Cerebellum (tissue), 4 donors: ENCODE measurements at places on chromosomes 1 and 21.

DNA sequence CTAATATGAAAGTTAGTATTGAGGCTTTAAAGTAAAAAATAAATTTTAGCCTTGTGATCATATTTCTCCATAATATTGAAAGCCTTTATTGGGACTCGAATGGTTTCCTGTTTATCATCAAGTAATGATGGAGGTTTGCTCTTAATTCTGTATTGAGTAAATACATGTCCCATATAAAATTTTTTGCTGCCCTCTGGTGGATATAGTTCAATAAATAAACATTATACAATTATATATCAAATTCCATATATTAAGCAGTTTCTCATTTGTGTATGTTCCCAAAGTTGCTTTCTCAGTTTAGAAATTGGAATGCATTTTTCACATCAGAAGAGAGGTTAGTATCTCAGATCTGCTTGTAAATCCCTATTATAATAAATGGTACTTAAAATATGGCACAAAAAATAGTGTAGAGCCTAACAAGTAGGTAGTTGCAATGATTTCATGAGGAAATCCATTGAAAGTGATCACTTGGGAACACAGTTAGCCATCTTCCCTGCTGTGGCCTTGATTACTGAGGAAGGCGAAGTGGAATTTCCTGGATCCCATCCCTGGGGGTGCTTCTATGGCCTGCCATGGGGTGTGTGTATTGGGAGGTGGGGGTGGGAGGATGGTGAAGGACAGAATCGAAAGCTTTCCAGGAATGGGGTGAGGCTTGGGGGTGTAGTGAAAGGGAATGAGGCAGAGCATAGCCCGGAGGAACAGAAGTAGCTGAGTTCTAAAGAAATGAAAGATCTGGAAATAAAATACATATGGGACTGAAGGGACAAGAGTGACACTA is 84.1 kb upstream of the C21orf91 start:
- DNase-seq, result no peak

DNA sequence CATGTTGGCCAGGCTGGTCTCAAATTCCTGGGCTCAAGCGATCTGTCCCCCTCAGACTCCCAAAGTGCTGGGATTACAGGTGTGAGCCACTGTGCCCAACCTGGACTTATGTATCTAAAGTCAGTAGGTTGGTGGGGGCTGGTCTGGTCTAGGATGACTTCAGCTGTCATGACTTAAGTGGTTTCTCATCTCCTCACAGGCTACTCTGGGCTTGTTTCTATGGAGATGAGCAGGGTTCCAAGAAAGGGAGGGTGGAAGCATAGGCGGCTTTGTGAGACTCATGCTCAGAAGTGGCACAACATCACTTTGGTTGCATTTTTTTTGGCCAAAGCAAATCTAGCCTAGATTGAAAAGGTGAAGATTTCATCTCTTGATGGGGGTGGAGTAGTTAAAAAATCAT is 115.9 kb upstream of the IVNS1ABP start:
- DNase-seq, result no peak

GRCh38 chr21:17585875-17586450 is 26.7 kb downstream of the BTG3 start:
- peak; percentile 2 for DNase-seq

GRCh38 chr1:54371038-54371941 is 34.9 kb downstream of the SSBP3 start:
- DNase-seq, result peak; percentile 69

DNA sequence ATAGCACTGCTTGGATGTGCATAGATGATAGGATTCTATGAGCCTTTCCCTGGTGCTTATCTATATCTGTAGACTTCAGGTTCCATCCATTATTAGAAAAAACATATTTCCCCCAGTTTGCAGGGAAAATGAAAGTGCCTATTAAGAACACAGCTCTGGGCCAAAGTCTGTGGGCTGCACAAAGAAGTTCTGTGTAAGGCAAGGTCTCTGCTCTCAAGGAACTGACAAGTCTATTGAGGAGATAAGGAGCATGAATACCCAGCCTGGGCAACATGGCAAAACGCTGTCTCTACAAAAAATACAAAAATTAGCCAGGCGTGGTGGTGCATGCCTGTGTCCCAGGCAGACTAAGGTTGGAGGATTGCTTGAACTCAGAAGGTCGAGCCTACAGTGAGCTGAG is 22.3 kb upstream of the SDE2 start:
- no peak for DNase-seq

- no peak for DNase-seq
These were observed 8.8 kb downstream of the PCP4L1 start for GRCh38 chr1:161267321-161267720.

DNA sequence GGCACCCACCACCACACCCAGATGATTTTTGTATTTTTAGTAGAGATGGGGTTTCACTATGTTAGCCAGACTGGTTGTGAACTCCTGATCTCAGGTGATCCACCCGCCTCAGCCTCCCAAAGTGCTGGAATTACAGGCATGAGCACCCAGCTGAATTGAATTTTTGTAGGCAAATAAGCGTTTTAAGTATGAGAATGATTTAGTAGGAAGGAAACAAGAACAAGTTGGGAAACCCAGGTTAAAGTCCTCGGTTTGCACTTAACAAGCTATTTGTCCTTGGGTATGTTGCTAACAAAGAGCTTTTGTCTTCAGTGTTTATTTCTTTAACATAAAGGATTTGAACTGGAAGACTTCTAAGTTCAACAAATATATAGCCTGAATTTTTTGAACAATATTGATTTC is 23.9 kb downstream of the BTF3L4 start:
- DNase-seq, result no peak

DNA sequence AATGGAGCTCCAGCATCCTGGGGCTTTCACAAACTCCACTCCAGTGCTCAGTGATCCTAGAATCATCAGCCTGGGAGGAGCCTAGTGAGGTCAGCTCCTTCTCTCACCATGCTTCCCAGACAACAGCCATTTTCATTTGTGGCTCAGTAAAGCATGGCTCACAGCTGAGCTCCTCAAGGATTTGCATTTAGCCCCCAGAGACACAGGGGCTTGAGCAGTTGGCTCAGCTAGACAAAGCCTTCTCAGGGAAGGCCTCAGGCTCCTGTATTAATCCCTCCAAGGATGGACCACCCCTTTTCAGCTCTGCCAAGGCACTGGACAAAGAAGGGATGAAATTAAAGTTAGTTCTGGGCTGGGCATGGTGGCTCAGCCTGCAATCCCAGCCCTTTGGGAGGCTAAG is 39.5 kb downstream of the ERI3 start:
- DNase-seq, result no peak

GRCh38 chr1:21240706-21241105 is 49.6 kb downstream of the ECE1 start:
- no peak for DNase-seq

DNA sequence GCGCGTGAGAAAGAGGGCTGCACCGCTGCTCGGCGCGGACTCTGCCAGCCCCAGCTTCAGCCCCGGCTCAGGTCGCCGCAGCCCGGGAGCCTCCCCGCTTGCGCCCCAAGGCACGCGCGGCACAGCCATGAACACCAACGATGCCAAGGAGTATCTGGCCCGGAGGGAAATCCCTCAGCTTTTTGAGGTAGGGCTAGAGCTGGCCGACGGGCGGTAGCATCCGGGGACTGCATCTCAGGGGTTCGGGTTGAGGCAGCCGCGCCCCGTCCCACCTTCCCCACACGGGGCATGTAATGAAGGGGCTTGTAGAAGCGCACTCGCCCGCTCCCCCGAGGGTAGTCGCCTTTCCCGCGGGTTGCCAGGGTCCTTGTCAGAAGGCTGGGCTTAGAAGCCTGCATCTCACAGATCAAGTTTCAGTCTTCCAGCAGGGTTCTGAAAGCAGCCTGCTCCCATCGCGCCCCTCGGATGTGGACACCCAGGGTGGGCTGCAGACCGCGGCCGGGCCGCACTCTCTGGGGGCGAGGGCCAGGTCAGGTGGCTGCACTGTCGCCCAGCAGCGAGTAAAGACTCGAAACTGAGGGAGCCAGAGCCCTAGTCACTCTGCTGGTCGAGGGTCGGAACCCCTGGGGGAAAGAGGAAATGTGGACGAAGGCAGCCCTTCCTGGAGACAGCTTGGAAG is 507 bp downstream of the AK5 start:
- no peak for DNase-seq

DNA sequence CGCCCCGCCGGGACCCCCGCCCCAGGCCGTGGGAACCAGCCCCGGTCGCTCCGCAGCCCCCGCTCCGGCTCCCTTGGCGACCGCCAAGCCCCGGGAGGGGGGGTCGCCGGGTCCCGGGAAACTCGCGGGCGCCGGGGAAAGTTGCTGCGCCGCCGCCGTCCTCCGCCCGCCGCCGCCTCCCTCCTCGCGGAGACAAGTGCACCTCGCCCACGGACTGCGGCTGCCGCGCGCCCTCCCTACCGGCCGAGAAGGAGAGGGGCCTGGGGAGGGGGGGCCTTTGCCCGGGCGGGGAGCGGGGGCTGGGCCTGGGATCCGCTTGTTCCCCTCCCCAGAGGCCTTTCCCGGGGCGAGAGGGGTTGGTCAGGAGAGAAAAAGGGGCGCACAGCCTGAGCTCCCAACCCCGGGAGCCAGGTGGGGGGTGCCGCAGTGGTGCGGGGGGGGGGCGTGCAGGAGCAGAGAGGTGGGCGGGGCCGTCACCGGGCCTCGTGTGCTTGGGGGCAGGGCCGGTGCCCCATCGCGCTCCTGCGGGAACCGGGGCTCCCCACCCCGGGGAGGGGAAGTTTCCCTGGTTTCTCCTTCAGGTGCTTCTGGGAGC is 592 bp downstream of the AGRN start:
- no peak for DNase-seq

- DNase-seq, result no peak
These were observed 543.1 kb upstream of the ZRANB2 start for GRCh38 chr1:71623888-71624287.

DNA sequence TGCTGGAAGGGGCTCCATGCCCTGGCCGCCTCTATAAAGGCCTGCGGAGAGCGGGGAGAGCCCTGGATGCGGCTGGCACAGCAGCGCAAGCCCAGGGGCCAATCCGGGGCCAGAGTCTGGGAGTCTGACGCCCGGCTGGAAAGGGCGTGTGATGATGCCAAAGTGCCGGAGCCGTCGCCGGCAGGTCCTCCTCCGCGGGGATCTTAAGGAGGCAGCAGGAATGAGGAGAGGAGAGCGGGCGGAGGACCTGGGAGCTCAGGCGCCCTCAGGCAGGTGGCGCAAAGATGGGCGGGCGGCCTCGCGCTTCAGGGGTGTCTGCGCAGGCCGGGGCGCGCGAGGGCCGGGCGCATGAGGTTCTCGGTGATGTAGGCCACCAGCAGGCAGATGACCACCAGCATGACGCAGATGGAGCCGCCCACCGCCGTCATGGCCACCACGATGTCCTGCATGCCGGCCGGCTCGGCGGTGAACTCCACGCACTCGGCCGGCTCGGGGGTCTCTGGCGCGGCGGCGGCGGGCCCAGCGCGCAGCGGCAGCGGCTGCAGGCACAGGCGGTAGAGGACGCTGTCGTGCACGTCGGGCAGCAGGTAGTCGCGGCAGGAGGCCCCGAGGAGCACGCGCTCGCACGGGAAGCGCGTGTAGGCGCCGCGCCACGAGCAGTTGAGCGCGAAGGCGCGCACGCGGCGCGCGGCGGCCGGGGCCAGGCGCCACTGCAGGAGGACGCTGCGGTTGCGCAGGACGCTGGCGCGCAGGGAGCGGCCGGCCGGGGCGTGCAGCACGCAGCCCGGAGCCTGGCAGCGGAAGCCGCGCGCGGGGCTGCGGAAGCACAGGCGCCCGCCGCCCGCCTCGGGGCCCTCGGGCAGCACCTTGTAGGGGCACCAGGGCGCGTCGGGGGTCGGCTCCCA is 653 bp downstream of the FNDC10 start:
- peak; percentile 69 for DNase-seq

DNA sequence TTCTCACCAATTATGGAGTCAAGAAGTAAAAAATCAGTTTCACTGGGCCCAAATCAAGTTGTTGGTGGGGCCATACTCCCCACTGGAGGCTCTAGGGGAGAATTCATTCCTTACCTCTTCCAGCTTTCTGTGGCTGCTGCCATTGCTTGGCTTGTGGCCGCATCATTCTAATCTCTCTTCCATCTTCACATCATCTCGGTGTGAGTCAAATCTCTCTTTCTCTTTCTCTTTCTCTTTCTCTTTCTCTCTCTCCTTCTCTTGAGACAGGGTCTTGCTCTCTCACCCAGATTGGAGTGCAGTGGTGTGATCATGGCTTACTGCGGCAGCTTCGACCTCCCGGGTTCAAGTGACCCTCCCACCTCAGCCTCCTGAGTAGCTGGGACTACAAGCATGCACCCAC is 28.1 kb downstream of the FAM89A start:
- no peak for DNase-seq
